ENCODE measurements at places on chromosomes 1 and 21.

DNA sequence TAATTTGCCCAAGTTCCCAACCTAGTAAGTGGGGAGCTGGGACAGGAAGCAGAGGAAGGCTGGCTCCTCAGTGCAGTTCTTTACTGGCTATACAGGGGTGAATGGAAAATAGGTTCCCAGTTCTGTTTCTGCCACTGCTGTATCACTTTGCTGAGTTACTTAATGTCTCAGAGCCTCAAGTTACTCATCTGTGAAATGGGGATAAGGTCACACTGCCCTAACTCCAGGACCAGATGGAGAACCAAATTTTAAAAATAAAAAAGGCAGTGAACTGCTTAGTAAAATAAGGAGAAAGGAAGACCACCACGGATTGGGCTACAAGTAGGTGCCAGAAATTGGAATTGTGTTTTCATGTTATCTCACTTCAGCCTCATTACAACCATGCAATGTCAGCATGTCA is 147.8 kb downstream of the OMA1 start:
- no peak for DNase-seq

DNA sequence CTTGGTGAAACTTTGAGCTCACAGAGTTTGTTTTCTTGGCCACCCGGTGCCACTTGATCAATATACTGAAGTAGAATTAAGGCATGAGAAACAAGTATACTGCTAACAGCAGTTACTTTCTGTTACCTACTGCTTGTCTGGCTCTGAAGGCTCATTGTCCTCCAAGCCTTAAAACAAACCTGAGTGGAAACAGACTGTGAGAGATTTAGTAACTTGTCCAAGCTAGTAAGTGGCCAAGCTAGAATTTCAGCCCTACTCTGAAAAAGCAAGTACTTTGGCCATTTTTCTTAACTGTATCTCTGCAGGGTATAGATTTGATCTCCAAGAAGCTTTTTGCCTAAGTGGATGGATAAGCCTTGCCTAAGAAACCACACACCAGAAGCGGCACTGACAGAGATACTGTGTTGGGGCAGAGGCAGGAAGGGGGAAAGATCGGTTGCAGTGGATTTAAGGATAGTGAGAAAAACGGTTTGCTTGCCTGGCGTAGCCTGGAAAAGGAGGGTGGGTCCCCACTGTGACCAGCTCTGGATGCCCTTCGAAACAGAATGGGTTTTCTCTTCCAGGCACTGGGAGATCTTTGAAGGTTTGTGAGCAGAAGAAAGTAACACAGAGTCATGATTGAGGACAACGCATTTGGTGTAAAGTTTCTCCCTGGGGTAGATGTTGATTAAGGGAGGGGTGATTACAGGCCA is 2.1 kb upstream of the MACO1 start:
- no peak for DNase-seq

- DNase-seq: no peak
These were observed 13.2 kb upstream of the POU3F1 start for GRCh38 chr1:38059635-38060250.

DNA sequence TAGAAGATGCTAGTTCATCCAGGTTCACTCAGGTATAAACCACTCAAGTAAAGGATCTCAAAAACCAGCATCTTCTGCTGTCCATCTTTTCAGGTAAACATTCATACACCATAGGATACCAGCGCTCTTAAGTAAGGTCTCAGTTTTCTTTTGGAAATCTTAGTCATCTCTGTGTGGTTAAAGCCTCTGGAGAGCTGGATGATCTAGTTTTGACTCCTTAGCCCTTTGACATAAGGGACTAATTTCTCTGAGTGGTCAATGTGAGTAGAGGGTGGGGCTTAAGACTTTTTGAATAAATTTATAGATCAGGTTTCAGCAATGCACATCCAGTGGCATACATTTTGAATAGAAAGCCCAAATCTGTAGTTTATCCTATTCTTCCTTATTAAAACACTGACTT is 92.3 kb downstream of the CTH start:
- DNase-seq: no peak

GRCh38 chr1:27527890-27528817 is 38.2 kb upstream of the WASF2 start:
- peak; percentile 26 for DNase-seq

DNA sequence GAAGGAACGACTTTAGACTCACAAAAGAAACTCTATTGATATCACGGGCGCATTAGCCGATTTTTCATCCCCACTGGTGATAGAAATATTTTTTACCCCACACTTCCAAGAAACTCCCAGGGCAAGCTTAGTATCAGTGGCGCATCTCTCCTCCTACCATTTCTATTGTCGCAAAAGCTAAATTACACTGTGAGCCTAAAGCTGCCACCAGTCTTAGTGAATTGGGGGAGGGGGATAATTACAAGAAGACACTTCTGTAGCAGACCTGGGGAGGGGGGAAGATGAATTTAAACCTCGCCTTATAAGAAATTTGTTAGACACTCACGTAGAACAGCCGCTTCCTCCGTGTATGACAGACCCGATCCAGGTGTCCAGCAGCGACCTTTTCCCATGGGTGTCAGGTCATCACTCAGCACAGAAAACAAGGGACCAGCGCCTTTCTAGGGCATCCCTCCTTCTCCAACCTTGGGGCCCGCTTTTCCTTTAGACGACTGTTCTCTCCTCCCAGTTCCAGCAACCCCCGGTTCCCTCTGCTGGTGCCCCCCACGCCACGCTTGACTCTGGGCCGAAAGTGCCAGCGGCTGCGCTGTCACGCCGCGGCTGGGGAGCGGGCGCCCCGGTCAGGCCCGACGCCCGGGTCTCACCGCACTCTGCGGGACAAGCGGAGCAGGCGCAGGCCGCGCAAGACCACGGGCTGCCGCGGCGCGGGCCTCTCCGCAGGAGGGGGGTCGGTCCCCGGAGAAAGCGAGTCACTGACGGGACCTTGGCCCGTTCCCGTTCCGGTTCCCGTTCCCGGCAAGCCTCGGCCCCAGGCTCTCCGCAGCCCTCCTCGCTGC is 821 bp downstream of the PHC2 start:
- DNase-seq: no peak

DNA sequence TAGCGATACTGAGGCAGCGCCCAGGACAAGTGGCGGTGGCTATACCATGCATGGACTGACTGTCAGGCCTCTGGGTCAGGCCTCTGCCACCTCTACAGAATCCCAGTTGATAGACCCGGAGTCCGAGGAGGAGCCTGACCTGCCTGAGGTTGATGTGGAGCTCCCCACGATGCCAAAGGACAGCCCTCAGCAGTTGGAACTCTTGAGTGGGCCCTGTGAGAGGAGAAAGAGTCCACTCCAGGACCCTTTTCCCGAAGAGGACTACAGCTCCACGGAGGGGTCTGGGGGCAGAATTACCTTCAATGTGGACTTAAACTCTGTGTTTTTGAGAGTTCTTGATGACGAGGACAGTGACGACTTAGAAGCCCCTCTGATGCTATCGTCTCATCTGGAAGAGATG is 3.2 kb upstream of the IL10RB start:
- DNase-seq: no peak

- DNase-seq: no peak
These were observed 617.0 kb upstream of the PRMT6 start for GRCh38 chr1:106439475-106439874.

DNA sequence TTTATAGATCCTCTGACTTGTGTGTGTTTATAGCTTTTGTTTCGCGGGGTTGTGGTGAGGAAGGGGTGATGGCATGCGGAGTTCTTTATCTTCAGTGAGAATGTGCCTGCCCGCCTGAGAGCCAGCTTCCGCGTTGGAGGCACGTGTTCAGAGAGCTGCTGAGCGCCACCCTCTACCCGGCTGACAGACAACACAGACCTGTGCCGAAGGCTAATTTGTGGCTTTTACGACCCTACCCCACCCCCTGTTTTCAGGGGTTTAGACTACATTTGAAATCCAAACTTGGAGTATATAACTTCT is 14.4 kb upstream of the CD101 start:
- DNase-seq: peak; percentile 47

- no peak for DNase-seq
These were observed 50.6 kb downstream of the WDR64 start for GRCh38 chr1:241702442-241703373.

DNA sequence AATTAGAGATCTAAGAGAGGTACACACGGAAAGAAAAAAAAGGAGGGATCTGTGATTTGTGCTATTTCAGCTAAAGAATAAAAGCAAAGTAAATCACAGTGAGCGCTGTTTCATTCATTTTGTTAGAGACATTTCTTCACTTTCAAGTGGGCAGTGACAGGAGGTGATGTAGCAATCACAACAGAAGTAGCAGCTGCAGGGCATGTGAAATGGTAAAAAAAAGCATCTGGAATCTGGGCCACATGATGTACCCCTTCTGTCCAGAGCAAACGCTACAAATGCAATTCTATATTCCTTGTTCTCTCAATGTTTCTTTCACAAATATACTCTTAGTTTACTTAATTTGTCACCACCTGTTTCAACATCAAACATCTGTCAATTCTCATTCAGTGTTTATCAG is 786.5 kb downstream of the LRRIQ3 start:
- no peak for DNase-seq

DNA sequence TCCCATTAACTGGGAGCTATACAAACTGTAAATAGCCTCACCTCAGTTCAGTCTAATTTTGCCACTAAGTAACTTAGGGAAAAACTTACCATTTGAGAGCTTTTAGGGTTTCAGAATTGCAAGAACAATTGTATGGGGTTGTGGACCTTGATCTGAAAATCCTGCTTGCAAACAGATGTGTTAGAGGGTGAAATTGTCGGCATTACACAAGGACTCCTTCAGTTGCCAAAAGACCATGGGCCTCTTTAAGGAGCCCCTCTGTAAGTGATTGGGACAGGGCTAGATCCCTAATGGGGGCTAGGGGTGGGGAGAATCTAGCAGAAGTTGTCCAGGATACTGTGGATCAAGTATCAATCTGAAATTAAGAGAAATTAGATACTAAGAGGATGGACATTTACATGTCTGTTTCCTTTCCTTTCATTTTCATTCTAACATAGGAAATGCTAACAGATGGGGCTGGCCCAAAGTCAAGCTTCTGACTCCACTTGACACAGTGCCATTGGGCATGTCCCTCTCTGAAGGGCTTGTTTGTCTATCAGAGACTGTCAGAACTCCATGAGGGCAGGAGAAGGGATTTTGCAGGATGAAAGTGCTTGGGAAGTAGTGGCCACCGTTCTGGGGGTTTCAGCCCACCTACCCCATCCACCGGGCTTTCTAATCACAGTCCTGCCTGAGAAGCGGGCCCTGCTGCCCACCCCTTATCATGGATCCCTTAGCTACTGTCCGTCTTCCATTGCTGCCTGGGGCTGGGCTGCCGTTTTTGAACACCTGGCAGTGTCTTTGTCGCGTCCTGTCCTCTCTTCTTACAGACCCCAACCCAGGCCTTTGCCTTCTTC is 54.7 kb downstream of the STUM start:
- DNase-seq: no peak

DNA sequence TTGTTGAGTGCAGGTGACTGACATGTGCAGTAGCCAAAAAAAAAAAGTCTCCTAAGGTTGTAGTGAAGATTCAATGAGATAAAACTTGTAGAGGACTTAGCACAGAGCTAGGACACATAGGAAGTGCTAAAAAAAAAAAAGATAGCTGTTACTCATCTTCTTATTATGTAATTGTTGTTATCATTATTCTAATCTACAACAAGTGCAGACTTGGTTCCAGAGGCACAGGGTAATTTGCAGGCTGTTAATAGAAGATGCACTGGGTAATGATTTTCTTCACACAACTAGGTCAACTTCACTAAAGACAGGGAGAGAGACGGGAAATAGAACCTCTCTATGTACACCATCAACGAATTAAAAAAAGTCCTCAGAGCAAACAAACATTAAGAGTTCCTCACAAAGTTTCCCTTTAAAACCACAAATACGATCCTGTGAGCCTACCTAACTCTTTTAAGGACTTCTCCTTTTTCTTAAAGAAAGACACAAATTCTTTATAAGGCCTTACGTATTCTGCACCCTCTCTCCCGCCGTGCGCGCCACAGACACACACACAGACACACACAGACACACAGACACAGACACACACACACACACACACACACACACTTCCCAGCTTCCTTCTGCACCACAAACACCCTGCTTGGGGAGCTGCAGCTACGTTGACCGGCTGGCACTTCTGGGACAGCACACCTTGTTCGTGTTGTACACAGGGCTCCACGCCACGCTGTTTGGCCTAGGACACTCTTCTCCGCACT is 49.8 kb upstream of the GADD45A start:
- DNase-seq: no peak

- DNase-seq: no peak
These were observed 225.6 kb upstream of the FGGY start for GRCh38 chr1:59071289-59071688.

GRCh38 chr1:204503122-204503912 is 8.7 kb upstream of the PIK3C2B start:
- no peak for DNase-seq

GRCh38 chr1:41400225-41400624 is 39.0 kb downstream of the FOXO6 start:
- no peak for DNase-seq

- no peak for DNase-seq
These were observed 25.3 kb upstream of the TTF2 start for GRCh38 chr1:117034791-117035290.

DNA sequence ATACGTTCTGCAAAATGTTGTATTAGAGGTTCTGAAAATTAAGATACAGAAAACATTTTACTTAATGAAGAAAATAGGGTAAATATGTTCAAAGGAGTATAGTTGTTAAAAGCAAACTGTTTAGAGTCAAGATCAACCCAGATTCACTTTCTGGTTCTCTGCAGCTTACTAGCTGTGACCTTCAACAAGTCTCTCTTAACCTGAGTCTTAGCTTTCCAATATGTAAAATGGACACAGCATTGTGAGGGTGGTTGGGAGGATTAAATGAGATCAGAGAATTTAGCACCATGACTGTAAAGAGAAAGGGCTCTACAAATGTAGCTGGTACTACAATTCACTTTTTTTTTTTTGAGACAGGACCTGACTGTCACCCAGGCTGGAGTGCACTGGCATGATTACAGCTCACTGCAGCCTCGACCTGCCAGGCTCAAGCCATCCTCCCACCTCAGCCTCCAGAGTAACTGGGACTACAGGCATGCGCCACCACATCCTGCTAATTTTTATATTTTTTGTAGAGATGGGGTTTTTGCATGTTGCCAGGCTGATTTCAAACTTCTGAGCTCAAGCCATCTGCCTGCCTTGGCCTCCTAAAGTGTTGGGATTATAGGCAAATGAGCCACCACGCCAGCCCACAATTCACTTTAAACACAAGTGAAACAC is 43.9 kb downstream of the ATP1A1 start:
- DNase-seq: no peak

- DNase-seq: no peak
These were observed 1107.5 kb upstream of the B3GALT2 start for GRCh38 chr1:194293851-194294405.

GRCh38 chr21:45080639-45081414 is 6.4 kb downstream of the ADARB1 start:
- DNase-seq: no peak

- DNase-seq: no peak
These were observed 7.3 kb upstream of the SLC35D1 start for GRCh38 chr1:67061266-67061665.
